ENCODE measurements at places on chromosomes 4 and X. TPM values are rescaled to one million over a fixed set of nuclear protein-coding genes. Genes with fewer than 3 reads are reported as not detected.

- no peak for DNase-seq
These were observed 7.4 kb downstream of the LPAR4 start for GRCh38 chrX:78754917-78755316.

- DNase-seq: peak; percentile 90
These were observed 236.6 kb upstream of the ANKRD50 start for GRCh38 chr4:124948976-124949597.

GRCh38 chr4:82261084-82261483 is 112.7 kb downstream of the HNRNPD start:
- no peak for DNase-seq

DNA sequence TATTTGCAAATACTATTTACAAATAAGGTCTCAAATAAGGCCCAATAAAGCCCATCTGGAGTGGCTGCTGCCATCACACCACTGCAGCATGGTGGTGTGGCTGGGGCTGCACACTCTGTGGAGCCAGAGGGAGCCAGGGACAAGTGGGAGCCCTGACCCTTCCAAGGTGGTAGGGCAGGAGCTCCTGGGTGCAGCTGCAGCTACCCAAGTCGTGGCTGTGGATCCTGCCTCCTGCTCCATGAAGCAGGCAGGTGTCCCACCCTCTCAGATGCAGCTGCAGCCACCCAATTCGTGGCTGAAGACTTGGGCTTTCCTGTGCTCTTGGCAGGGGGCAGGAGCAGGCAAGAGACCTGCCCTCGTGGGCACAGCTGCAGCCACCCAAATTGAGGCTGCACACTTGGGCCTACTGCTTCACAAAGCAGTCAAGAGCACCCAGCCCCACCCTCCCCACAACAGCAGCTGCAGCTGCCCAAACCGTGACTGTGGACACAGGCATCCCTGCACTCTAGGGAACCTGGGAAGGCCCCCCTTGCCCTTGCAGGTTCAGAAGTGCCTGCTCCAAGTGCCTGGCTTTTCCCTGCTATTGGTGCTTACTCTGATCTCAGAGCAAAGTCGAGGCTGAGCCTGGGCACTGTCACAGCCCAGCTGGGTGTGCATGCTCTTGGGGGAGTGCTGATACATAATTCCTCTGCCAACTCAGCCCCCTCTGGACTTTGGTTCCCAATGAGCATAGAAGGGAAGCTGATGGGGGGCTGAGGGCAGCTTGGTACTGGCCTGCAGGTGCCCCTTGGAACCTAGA is 614.8 kb downstream of the PCDH18 start:
- no peak for DNase-seq

GRCh38 chr4:3254302-3255131 is 5.6 kb downstream of the MSANTD1 start:
- no peak for DNase-seq

DNA sequence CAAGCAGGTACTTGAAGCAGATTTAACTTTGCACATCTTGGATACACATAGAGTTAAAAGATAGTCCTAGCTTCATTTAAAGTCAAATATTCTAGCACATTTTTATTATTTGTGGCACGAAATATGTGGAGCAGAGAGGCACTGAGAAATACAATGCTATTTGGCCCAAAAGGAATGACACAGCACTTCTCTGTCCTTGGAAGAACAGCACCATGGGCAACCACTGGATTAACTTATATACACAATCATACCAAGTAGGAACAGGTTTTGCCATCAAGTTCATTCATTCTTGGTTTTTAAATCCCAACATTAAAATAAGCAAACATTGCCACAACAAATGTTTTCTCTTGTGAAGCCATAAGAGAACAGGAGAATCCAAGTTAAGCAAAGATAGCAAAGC is 924 bp upstream of the ENAM start:
- no peak for DNase-seq

GRCh38 chrX:15745179-15745578 is 7.1 kb downstream of the CA5B start:
- DNase-seq: peak; percentile 67

DNA sequence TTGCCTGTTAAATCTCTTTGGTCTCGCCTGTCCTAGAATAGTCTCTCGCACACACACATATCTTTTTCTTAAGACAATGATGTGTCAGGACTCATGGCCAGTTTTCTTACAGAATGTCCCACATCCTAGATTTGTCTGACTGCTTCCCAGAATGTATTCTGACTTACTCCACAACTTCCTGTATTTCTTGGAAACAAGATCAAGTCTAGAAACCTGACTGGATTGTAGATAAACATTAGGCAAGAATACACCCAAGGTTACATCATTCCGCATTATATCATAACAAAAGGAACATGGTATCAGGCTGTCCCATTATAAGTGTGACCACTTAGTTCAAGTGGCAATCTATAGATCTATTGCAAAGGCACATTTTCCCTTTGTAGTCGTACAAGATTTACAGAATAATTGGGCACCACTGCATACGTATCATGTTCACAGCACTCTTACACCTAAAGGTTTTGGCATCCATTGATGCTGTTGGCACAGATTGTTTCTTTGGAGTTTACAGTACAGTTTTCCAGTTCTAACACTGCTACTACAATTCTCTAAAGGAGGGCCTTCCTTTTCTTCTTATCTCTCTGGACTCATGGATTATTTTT is 56.4 kb downstream of the FBXW7 start:
- DNase-seq: peak; percentile 58

- peak; percentile 8 for DNase-seq
These were observed 136.4 kb downstream of the REPS2 start for GRCh38 chrX:17082831-17083230.

DNA sequence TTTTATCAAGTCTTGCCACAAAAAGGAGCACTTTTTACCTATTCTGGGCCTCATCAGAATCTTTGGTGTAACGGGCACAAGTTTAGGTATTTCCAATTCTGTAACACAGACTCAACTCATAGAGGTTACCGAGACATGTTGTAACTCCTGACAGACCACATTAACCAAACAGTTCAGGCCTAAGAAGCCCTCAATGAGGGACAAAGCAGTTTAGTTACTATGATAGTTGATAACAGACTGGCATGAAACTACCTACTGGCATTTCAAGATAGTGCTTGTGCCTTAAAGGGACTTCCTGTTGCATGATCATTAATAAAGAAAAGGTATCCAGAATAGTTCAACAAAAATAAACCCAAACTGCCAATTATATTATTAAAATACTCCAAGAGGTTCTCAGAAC is 64.1 kb downstream of the HUWE1 start:
- no peak for DNase-seq

GRCh38 chrX:150767475-150768131 is 74.4 kb downstream of the MTMR1 start:
- DNase-seq: peak; percentile 94

DNA sequence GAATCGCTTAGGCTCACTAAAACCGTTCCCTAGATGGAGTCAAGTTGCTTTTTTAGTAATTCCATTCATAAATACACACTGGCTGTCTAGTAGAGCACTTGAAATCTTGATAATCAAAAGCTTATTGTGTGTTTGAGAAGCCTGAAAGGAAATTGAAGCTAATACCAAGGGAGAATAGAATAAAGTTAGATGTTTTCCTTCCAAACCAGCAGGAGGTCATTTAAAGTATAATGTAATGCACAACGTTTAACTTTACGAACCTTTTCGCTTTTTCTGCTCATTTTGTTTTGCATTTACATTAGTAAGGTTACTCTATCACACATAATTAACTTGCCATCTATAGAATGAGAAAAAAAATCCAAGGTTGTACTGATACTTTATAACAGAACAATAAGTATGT is 440.9 kb downstream of the NKX6-1 start:
- no peak for DNase-seq

- DNase-seq: no peak
These were observed 14.7 kb downstream of the TRO start for GRCh38 chrX:54935306-54935705.

- DNase-seq: no peak
These were observed 97.7 kb downstream of the CEP44 start for GRCh38 chr4:174381440-174381800.

DNA sequence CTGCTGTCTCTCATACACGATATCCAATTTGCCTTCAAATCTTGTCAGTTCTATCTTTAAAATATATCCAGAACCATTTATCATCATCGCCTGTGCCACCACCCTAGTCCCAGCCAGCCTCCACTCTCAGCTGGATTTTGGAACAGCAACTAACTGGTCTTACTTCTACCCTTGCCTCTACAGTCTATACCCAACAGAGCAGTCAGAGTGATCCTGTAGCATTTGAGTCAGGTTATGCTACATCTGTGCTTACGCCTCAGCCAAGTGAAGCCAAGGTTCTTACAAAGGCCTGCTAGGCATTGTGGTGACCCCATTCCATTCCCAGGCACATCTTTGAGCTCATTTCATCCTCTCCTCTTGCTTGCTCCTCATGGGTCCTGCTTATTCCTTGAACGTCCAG is 95.7 kb upstream of the ACSL1 start:
- no peak for DNase-seq

FAM47B gene
- not detected for total RNA-seq

SHROOM4 gene
- total RNA-seq: 0.50 TPM

Measured in fibroblast of lung (primary cell).